Heart right ventricle (tissue), 16 donors: ENCODE measurements at places on chromosomes 1 and 21. TPM values are rescaled to one million over a fixed set of nuclear protein-coding genes. Genes with fewer than 3 reads are reported as not detected.

DNA sequence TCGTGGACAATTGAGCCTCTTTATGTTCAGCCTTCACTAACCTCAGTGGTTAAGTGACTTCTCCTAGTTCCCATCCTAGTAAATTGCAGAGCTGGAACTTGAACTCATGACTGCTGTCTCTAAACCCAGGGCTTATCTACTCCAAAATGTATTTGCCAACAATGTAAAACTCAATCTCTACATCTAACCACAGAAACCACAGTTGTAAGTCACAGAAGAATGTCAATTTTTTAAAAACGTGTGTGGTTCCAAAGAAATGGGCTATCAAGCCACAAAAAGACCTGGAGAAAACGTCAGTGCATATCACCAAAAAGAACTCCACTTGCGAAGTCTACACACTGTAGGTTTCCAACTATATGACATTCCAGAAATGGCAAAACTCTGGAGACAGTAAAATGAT is 172.6 kb upstream of the HMCN1 start:
- no peak for DNase-seq

GRCh38 chr1:153673511-153673910 is 2.7 kb upstream of the ILF2 start:
- no peak for DNase-seq

DNA sequence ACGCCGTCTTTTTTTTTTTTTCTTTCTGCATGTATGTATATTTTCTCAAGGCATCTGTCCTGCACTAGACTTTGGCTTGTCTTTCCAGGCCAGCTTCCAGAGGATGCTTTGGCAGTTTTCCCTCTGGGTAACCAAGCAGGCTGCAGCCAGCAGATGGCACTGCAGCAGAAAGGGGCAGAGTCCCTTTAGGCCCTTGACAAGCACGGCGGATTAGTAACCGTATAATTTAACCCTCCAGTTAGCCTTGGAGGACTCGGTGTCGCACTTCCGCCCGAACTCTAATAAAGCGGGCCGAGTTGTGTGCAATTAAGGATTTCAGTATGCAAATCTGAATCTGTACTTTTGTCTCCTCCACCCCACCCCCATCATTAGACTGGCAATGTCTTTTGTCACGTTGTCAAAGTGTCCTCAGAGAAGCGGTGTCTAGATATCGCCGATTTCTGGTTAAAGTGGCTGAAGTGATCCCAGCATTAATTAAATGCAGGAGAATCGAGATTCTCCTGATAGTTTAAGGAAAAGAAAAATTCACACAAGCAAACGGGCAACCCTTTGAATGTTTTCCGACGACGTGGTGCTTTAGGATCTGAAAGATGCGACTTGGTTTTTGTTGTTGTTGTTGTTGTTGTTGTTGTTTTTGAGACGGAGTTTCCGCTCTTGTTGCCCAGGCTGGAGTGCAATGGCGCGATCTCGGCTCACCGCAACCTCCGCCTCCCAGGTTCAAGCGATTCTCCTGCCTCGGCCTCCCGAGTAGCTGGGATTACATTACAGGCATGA is 1.1 kb upstream of the TMEM167B start:
- peak; percentile 69 for DNase-seq

GRCh38 chr1:219210067-219210466 is 36.4 kb downstream of the LYPLAL1 start:
- DNase-seq, result no peak

DNA sequence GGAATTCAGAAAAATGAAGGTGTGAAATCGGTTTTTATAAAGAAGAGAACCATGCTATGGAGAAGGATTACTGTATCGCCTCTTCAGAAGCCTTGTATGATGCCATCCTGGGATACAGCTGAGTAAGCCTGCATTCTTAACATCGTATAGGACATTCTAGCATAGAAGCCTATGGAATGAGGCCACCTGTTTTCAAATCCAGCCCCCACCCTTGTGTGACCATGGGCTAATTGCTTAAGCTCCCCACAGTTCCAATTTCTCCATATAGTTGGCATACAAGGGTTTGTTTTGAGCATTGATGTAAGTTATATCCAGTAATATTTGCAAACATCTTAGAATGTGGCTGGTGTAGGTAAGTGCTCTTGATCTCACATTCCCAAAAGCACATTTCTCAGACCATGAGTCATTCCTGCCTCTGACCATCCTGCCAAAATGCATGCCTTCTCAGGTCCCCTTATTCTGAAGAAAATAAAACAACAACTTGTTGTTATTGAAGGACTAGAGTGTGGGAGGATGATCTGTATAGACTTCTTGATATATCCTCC is 1.5 kb downstream of the OR14A2 start:
- no peak for DNase-seq

- DNase-seq, result no peak
Observed at GRCh38 chr1:51523931-51524330, 4.9 kb upstream of the EPS15 start.

- DNase-seq, result no peak
Observed at GRCh38 chr1:218284377-218284916, 646 bp upstream of the RRP15 start.

DNA sequence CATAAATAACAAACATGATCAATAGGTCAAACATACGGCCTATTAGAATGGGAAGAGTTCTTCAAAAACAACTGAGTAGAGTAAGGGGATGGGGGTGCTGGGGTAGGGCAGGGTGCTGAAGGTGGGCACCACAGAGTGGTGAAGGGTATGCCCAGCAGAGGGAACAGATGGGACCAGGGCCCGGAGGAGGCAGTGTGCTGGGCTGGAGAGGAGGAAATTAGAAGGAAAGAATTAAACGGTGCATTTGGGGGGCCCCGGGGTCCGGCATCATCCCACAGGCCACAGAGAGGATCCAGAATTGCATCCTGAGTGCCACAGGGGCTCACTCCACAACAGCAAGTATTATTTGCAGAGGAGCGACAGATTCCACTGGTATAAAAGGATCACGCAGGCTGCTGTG is 94.5 kb downstream of the GLIS1 start:
- no peak for DNase-seq

The TRIM45 gene
- 18.1 TPM for total RNA-seq

The CLCA4 gene
- total RNA-seq, result 0.23 TPM

The OR2T2 gene
- total RNA-seq, result not detected

The ZFP69 gene
- 1.3 TPM for total RNA-seq

The SLC30A10 gene
- total RNA-seq, result not detected

The OR2T29 gene
- total RNA-seq, result not detected

The CAMTA1 gene
- 140 TPM for total RNA-seq
